Placental epithelial cell (primary cell): ENCODE measurements at places on chromosomes 7 and 10. TPM values are rescaled to one million over a fixed set of nuclear protein-coding genes. Genes with fewer than 3 reads are reported as not detected.

CRTAC1 gene
- total RNA-seq = 0.22 and 0.39 TPM in 2 replicates

MSS51 gene
- 1.1 and 1.6 TPM in 2 replicates for total RNA-seq

GNG11 gene
- under 0.01 TPM in 1 of 2 replicates, not detected in the other for total RNA-seq

PPP1R3C gene
- 1.1 and 2.0 TPM in 2 replicates for total RNA-seq

GARIN1A gene
- 0.76 and 1.2 TPM in 2 replicates for total RNA-seq

CPVL gene
- total RNA-seq = 11.4 and 15.4 TPM in 2 replicates

GPRIN2 gene
- total RNA-seq = 4.7 TPM in 1 of 2 replicates, not detected in the other

NRCAM gene
- 14.6 and 37.7 TPM in 2 replicates for total RNA-seq

NANOS1 gene
- total RNA-seq = 0.65 and 4.7 TPM in 2 replicates

VPS41 gene
- 39.8 and 49.5 TPM in 2 replicates for total RNA-seq

PSD gene
- total RNA-seq = 2.3 and 12.2 TPM in 2 replicates

STEAP1 gene
- total RNA-seq = 0.87 and 1.2 TPM in 2 replicates

ARL4A gene
- 87.8 and 121 TPM in 2 replicates for total RNA-seq

ENO4 gene
- total RNA-seq = 0.39 TPM in 1 of 2 replicates, not detected in the other
